ENCODE measurements at places on chromosomes 3 and 15.

DNA sequence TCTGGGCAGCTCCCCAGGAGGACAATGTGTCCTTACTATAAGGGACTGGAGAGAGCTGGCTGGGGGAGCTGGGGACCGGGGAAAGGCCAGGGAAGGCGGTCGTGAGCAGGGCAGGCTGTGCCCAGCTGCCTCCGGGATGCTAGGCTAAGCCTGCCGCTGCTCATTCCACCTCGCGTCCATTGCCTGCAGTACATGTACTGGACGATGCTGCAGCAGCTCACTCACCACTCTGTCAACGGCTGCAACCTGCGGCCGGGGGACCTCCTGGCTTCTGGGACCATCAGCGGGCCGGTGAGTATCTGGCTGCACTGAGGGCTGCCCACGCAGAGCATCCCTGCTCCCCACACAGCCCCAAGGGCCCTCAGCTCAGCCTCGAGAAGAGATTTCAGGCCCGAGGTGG, 27.1 kb downstream of the FAH start:
- no peak for DNase-seq

DNA sequence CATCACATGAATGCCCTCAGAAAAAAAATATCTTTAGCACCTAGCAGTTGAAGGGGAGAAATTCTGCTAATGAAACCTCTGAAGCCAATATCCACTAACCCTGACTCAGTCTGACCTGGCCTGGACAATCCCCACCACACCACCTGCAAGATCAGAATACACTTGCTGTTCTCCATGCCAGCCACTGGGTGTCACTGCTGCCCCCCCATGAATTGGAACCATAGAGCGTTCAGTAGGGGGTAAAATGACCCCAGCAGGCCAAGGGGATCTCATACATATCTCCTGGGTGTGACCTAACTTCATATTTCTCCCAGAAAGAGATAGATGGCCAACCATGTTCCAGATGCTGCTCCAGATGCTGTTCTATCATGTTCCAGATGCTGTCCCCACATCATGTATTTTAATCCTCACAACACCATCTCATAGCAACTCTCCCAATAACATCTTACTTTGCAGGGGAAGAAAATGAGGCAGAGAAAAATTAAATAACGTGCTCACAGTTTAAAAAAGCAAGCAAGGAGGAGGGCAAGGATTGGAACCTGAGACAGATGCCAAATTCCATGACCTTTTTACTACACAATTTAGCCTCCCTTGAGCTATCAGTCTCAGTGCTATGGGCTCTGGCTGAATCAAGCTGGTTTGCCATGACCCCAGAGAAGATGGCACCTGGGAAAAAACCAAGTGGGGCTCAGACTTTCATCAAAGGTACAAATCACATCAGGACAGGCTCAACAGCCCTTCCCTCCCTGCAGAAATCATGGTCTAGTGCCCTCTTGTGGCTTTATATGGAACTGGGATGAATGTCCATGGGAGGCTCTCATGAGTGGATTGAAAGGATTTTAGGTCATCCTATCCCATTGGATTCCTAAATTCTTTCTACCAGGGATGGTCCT, 12.4 kb downstream of the NTRK3 start:
- DNase-seq = peak; percentile 75

DNA sequence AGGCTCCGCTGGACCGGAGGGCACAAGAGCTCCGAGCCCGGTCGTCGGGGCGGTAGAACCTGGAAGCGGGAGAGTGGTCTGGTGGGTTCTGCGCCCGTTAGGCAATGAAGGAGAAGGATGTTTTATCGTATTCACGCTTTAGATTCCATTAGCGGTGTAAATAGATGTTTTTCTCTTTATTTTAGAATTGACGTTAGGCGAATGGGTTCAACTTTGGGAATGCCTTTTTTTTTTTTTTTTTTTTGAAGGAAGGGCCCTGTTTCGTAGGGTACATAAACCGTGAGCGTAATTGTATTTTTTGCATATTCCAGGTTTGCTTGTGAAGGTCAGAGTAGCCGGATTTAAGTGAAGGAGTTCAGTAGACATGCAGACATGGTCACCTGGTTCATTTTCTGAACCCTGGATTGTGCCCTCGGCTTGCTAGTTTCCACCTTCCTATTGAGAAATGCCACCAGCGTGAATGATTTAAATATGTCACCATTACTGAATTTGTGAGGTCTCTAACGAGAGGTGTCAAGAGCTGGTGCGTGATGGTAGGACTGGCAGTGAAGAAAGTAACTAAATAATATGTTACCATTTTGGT, 808 bp downstream of the RBM6 start:
- no peak for DNase-seq

- DNase-seq = peak; percentile 71
Measured at GRCh38 chr3:186239321-186239720, 122.7 kb downstream of the DGKG start.

- no peak for DNase-seq
Measured at GRCh38 chr3:179615458-179616173, 11.0 kb downstream of the NDUFB5 start.

GRCh38 chr3:187012609-187013051, 82.3 kb downstream of the ST6GAL1 start:
- no peak for DNase-seq

DNA sequence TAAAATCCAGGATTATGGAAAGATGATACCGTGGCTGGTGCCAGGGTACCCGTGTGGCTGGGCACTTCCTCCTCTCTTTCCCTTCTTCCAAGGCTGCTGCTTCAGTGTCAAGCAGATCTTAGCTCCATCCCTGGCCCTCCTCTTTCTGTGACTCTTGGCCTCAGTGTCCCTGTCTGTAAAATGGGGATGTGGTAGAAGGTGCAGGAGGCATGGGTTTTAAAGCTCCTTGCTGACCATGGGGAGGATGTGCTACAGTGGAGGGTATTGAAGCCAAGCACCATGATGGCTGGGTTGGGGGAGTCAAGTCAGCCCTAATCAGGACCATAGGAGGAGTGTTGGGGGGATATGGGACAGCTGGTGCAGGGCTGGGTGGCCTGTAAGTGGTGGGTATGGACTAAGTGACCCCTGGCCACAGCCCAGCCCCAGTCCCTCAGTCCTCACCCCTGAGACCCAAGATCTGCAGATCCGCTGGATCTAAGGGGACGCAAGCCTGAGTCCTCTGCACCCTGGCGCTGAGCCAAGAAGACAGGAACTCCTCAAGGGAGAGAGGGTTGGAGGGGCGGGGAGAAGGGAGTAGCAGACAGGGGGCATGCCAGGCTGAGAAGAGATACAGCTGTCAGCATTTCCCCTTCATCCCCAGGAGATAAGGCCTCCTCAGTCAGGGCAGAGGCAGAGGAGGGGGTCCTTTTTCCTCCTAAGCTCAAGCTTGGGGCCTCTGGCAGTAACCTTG, 12.0 kb downstream of the PTH1R start:
- DNase-seq = no peak

GRCh38 chr15:78988361-78988911, 43.6 kb upstream of the CTSH start:
- no peak for DNase-seq

- DNase-seq = no peak
Measured at GRCh38 chr15:47669221-47669620, 48.1 kb upstream of the SEMA6D start.

DNA sequence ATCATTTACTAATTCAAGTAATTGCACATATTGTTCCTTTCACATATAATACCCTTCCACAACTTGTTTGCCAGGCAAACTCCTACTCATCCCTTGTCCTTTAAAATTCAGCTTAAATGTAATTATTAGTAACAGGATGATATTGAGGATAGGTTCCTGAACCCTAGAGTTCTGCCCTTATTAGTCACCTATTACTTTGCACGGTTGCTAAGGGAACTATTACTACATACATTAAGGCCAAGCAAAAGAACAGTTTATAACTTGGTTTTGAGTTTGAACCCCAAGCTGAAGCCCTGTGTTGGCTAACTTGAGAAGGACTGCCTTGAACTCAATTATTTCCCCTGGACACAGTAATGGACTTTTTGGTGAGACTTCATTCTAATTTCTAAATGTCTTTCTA, 529.7 kb downstream of the IGSF11 start:
- DNase-seq = no peak

- DNase-seq = no peak
Measured at GRCh38 chr3:14550651-14551611, 10.8 kb upstream of the GRIP2 start.

GRCh38 chr15:88321271-88321670, 64.7 kb upstream of the NTRK3 start:
- no peak for DNase-seq

DNA sequence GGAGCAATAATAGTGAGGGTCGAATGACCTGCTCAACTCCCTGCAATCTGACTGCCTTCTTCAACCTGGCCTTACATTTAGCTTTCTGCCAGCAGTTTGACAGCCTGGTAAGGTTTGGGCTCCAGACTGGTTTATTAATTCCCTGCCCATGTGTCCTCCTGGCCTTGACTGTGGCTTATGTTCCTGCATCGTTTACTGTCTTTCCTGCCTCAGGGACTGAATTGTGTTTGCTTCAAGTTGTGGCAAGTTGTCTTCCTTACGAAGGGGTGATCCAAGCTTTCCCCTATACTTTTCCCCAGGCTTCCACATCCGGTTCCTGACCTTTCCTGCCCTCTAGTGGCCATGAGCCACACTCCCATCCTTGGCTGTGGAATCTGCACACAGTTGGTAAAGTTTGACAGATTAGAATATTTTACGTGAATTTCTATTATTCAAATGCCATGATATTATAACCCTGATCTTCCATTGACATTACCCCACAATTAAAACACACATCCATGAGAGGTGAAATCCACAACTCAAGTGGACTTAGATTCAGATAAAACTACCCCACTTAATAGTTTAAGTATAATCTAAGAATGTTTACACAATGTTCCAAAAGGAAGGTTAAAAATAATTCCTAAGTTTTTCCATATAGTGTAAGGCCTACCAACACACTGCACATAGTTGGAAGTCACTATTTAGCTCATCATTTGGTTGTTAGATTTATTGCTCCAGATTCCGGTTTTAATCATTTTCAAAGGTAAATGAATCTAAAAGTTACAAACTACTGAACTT, 95.7 kb downstream of the NEDD4 start:
- peak; percentile 84 for DNase-seq

GRCh38 chr3:37103103-37103808, 71.1 kb downstream of the LRRFIP2 start:
- no peak for DNase-seq

- DNase-seq = no peak
Measured at GRCh38 chr15:92610101-92610520, 45.5 kb downstream of the FAM174B start.

DNA sequence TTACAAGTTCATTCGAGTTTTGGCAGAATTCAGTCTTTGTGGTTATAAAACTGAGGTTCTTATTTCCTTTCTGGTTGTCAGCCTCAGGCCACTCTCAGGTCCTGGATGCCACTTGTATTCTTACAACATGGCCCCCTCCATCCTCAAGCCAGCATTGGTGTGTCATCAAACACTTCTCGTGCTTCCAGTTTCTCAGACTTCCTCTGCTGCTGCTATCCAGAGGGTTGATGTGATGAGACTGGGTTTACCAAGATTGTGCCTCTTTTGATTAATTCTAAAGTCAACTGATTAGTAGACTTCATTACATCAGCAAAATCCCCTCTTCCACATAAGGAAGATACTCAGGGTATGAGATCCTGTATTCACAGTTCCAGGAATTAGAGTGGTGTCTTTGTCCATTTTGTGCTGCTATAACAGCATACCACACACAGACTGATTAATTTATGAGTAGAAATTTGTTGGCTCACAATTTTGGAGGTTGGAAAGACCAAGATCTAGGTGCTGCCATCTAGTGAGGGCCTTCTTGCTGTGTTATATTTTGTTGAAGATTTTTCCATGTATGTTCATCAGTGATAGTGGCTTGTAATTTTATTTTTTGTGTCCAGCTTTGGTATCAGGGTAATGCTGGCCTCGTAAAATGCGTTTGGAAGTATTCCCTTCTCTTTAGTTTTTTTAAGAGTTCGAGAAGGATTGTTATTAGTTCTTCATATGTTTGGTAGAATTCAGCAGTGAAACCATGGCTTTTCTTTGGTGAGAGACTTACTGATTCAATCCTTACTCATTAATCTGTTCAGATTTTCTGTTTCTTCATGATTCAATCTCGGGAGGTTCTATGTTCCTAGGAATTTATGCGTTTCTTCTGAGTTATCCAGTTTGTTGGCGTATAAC, 11.1 kb downstream of the LRCH3 start:
- no peak for DNase-seq

DNA sequence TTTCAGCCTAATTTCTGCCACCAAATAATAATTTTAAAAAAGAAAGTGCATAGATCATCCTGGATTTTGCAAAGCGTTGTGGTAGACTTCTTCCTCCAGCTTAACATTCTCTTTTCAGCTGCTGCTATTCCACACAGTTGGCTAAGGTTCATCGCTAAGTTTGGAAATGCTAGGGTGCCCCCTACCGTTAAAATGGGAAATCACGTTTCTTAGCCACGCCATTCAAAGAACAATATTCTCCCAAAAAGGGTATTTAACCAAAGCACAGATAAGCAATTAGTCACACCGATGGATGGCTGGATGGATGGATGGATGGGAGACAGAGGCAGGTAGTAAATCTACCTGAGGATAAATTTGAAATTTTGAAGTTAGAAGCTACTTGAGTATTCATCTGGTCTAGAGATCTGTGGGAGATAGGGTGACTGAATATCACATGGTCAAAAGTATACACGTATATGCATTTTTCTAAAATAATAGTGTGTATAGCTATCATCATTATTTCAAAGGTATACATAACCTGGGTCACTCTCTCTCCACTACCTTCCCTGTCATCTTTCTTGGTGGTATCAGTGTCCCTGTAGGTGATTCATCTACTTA, 67.2 kb downstream of the EFHB start:
- peak; percentile 85 for DNase-seq

GRCh38 chr3:67884345-67884744, 229.9 kb upstream of the SUCLG2 start:
- DNase-seq = no peak

DNA sequence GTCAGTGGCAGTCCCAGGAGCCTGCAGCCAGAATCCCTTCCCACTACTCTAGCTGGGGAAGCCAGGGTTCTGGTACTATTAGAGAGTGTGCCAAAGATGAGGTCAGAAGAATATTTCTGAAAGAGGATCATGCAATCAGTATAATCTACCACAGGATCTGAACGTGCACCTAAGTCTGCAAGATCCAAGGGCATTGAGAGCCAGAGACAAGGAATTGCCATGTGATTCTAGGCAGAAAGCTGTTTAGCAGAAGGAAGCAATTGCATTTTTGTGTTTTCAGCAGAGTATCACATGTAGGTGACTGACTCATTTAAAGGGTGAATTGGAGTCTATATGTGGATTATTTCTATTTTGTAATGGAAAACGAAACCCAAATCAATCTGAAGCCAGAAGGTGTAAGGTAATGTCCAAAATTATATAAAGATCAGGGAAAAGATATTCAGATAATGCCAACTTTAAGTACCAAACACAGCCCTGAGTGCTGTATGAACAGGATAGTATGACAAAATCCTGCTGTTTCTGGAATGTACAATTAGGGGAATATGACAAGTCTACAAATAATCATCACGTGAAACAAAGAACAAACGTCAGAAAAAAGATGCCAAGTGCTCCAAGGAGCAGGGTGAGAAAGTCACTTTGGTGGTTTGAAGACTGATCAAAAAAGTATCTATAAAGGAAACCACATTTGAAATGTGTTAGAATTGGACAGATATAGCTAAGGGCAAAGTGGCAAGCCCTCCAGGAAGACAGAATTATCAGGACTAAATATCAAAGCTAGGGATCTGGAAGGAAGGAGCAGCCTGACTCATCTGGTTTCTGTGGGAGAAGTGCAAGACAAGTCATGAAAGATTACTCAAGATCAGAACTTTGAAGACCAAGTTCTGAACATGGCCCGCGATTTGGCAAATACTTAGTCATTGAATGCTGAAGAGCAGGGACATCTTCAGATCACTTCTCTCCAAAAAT, 1036.6 kb downstream of the NTRK3 start:
- no peak for DNase-seq
